ENCODE measurements at places on chromosomes 12 and 14.

- no peak for DNase-seq
Observed at GRCh38 chr12:6207259-6207925, 7.2 kb downstream of the CD9 start.

- DNase-seq: no peak
Observed at GRCh38 chr14:92409043-92409442, 86.1 kb downstream of the SLC24A4 start.

DNA sequence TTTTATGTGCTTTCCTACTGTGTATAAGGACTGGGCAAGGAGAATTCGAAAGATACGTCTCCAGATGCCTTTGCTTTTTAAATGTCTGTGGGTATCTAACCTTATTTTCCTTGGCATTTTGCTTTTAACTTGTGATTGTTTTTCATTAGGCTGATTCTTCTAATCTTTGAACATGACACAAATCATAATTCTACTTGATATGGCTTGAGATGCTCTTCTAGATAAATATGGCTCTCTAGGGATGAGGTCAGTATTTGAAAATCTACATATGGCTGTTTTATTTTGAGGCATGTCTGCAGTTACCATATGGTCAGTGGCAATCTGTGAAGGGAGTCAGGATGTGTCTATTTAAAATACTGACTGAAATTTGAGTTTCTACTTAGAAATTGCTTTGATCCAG, 139.2 kb downstream of the SLC2A13 start:
- no peak for DNase-seq

DNA sequence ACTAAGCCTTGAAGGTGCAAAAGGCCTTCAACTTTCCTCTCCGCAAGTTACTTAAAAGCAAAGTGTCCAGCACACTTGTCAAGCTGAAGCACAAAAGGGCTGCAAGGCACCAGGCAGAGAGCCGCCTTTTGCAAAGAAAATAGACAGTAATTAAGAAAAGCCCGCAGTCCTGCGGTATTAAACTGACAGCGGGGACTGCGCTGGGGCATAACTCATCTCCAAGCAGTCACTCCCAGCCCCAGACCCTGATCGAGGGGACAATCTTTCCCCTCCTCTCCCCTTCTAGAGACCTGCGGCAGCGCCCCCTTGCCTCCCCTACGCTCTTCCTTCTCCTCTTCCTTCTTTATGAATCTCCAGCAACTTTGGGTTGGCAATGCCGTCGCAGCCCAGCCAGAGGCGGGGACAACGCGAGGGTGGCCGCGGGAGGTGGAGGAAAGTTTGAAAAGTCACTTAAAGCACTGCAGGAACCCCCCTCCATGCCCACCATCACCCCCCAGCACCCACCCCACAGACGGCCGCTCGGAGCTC, 200.9 kb upstream of the CAND1 start:
- no peak for DNase-seq

- no peak for DNase-seq
Observed at GRCh38 chr12:111057701-111058425, 137.5 kb upstream of the MYL2 start.

GRCh38 chr12:46560874-46561273, 188.3 kb upstream of the SLC38A2 start:
- DNase-seq: no peak

DNA sequence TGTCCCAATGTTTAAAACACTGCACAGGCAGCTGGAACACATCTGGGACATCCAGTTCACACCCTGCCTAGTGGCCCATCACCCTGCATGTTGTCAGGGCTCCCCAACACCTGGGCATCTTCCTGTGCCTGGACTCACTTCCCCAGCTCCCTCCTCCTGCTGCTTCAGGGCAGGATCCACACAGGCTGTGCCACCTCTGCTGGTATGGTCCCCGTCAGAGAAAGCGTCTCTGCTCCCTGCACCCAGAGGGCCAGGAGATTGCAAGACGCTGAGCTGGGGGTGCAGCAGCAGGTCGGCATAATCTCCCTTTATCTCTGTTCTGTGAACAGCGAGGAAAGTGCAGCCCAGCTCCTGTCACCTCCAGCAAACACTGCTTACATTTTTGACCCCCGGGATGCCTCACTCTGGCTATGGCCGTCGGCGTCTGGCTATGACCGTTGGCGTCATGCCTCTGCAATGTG, 124.3 kb downstream of the ADGRD1 start:
- DNase-seq: no peak

GRCh38 chr12:84912198-84913128, at the start of gene SLC6A15:
Gene SLC6A15 (minus strand): TSS chr12:84912799. CDS start chr12:84892120, 20,679 bp downstream.
- peak; percentile 50 for DNase-seq

GRCh38 chr12:49750027-49750995, 9.0 kb downstream of the TMBIM6 start:
- peak; percentile 66 for DNase-seq

DNA sequence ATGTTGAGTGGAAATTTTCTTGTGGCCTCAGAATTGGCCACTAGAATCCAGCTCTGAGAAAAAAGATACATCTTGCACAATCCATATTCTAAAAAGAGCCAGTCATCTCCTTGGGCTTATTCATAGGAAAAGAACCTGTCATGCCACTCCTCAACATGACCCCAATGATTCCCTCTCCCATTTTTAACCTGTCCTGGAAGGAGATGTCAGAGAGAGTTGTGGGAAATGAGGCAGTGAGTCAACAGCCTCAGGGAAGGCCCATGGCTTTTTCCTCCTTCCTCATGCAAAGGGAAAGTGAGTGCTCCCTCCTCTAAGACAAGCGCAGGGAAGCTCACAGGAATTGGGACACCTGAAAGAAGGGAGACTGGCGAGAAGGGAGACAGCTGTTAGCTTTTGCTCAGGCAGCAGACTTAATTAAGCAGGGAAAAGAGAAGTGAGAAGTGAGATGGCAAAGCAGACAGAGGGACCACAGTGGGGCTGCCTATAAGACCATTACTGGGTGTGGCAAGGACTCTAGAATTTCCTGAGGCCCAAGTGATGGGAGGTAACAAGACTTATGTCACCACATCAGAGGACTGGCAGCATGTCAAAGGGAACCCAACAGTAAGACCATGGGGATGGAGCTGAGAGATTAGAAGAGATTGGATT, 10.2 kb upstream of the DHRS7 start:
- DNase-seq: no peak

- DNase-seq: no peak
Observed at GRCh38 chr12:112282920-112283319, 99.3 kb downstream of the HECTD4 start.

- DNase-seq: no peak
Observed at GRCh38 chr12:12624498-12624992, 12.9 kb downstream of the CREBL2 start.

DNA sequence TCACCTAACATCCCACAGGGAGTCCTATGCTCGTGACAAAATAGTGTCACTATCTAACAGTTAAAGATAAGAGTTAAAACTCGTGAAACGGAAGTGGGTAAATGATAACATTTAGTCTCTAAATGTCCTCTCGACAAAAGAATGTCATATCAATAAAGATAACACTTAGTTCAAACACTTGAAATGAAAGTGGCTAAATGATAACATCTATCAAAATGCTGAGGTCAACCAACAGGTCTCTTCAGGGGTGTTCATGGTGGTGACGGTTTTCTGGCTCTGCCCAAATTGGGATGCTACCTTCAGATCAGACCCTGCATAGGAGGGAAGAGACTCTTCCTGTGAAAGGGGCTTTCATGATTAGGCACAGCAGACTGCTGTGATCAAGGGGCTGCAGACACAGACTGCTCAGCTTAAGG, 22.1 kb downstream of the IL26 start:
- DNase-seq: no peak

GRCh38 chr12:5348491-5348890, 83.4 kb upstream of the NTF3 start:
- DNase-seq: no peak

DNA sequence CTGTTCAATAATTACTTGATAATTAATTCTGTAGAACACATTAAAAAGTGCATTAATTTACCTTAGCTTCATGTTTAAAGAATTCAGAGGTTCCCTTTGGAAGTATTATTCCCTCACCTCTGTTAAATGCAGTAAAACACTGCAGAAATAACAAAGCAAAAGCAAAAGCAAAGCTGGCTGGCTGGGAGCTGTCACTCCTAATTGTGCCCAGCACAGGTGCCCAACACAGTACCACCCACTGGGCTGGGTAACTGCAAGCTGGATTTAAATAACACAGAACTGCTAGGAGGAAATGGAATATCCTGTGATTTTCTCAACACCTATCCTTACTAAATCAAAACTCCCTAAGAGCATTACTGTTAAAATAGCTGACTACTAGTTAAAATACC, 72.6 kb downstream of the SLC2A13 start:
- no peak for DNase-seq

DNA sequence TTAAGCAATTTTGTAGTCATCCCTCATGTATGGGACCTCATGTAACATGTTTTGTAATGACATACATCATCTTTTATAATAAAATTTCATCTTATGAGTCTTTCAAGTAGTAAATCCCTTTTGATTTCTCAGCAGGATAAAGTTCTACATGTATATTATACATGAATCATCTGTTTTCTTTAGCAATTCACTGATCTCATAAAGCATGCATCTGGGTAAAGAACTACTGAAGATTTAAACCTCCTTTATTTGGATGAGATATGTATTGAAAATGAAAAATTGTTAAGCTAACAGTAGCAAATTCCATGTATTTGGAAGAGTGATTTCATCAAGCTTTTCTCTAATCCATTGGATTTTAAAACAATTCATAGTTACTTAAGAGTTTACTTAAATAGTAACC, 126.9 kb downstream of the KITLG start:
- DNase-seq: no peak

- DNase-seq: no peak
Observed at GRCh38 chr12:125131958-125132357, 66.7 kb downstream of the AACS start.

DNA sequence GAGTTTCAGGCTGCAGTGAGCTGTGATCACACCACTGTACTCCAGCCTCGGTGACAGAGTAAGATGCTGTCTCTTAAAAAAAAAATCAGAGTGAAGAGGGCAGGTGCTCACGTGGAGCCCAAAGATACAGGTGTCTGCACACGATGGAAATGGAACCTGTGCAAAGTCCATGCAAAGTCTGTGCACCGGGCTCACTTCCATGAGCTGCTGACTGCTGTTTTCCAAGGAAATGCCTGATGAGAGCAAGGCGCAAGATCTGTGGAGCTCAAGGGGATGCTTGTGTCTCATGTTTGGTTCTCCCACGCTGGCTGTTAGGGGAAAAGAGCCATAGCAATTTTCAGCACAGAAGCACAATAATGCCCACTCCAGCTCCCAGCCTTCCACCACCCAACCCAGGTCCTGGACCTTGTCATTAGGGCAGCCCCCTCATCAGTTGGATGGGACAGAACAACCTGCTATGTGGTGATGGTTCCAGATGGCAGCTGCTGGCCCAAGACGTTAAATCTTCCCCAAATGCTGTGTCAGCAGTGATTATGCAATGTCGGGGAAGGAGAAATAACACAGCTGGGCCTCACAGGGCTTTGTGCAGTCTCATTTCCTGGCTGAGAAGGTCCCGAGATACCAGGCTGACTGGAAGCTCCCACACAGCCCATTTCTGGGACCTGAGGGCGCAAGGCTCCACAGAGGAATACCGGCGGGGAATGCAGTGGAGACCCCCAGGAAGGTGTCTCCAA, 27.9 kb upstream of the DICER1 start:
- no peak for DNase-seq
